Memory B cell (primary cell): ENCODE measurements at places on chromosomes 16 and 17.
A peak's percentile ranks its signal among the peaks of the same experiment; 100 is the strongest.

GRCh38 chr17:68627956-68628575, 26.9 kb upstream of the FAM20A start:
- no peak for DNase-seq

GRCh38 chr16:4557973-4558372, 1.8 kb downstream of the C16orf96 start:
- DNase-seq: no peak

- no peak for DNase-seq
These were observed 2.6 kb downstream of the CPD start for GRCh38 chr17:30381340-30381659.

DNA sequence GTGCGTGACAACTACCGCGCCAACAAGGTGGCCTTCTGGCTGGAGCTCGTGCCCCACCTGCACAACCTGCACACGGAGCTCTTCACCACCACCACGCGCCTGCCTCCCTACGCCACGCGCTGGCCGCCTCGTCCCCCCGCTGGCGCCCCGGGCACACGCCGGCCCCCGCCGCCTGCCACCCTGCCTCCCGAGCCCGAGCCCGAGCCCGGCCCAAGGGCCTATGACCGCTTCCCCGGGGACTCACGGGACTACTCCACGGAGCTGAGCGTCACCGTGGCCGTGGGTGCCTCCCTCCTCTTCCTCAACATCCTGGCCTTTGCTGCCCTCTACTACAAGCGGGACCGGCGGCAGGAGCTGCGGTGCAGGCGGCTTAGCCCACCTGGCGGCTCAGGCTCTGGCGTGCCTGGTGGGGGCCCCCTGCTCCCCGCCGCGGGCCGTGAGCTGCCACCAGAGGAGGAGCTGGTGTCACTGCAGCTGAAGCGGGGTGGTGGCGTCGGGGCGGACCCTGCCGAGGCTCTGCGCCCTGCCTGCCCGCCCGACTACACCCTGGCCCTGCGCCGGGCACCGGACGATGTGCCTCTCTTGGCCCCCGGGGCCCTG, 3.0 kb upstream of the SPEM1 start:
- no peak for DNase-seq

DNA sequence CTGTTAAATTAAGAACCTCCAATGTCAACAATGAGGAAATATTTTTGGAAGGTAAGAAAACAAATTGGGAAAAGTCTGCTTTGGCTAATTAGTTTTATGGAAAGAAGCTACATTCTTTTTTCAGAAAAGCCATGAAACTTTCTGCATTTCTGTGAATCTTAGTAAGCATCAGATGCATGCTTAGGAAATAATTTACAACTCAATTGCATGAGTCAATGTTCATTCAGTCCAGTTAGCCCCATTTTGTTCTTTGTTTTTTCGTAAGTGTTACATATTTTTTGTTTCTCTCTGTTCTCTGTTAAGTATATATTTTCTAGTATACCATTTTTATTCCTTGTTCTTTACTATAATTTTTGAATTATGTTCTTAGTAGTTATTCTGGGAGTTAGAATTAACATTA, 195.2 kb upstream of the KIF2B start:
- no peak for DNase-seq

- DNase-seq: no peak
These were observed 21.2 kb downstream of the CDC42EP4 start for GRCh38 chr17:73290399-73291259.

DNA sequence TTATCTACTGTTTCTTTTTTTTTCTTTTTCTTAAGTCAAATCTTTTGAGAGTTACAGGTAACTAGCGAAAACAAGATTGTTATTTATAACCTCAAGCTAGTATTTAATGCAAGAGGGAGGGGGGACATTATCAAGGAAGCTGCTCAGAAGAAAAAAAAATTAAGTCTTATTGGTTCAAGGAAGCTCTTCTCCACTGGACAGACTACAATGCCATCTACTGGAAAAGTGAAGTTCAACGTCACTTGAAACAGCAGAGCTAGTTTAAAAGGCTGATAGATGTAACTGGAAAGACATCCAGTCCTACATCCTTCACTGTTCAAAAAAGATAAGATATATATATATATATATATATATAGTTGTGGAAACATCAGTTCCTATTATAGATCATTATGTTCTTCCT, 418.0 kb upstream of the PSMD7 start:
- no peak for DNase-seq

GRCh38 chr17:77459018-77459755, 318.4 kb downstream of the SEC14L1 start:
- DNase-seq: no peak

GRCh38 chr16:20393801-20394577, 10.5 kb downstream of the PDILT start:
- no peak for DNase-seq

GRCh38 chr17:28040406-28040805, 2.1 kb upstream of the NLK start:
- DNase-seq: no peak

GRCh38 chr16:2142942-2143877, 5.2 kb upstream of the RAB26 start:
- DNase-seq: no peak

DNA sequence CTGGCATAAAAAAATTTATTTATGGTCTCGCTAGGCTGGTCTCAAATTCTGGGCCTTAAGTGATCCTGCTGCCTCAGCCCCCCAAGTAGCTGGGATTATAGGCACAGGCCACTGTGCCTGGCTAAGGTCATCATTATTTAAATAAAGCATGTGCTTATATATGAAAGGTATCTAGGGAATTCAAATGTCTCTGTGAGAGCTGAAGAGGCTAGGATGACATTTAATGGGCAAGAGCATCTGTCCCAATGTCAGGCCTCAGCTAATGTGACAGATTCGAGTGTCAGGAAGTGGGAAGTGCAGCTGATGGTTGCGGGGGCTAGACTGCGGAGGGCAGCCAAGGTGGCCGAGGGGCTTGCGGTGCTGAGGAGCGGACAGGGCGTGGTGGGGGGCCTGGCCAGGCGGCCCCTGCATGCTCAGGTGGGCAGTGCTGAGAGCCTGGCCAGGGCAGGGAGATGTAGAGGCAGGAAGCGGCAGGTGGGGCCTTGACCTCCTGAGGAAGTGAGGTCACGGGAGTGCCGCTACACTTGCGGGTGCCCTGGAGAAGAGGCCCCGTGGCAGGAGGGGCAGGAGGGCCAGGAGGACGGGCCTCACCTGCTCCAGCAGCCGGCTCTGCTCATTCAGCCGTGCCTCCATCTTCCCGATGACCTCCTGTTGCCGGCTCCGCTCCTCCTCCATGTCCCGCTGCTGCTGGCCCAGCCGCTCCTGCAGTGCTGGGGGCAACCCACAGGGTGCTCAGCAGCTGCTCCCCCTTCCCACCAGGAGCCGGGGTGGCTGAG, 12.6 kb upstream of the MRPL38 start:
- no peak for DNase-seq

DNA sequence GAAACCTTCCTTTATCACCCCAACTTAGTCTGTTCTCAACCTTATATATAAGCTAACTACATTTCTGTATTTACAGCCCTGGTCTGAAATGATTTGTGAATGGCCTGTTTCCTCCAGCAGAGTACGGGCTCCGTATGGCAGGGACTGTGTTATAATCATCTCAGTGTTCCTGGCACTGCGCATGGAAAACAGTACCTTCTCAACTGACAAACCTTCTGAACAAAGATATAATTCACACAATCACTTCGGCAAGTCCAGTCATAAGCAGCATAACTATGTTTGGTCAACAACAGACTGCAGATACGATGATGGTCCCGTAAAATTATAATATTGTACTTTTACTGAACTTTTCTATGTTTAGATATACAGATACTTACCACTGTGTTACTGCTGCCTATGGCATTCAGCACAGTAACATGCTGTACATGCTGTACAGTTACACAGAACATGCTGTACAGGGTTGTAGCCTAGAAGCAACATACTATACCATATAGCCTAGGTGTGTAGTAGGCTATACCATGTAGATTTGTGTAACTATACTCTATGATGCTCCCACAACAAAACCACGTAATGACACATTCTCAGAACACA, 30.0 kb downstream of the ANKFY1 start:
- no peak for DNase-seq

DNA sequence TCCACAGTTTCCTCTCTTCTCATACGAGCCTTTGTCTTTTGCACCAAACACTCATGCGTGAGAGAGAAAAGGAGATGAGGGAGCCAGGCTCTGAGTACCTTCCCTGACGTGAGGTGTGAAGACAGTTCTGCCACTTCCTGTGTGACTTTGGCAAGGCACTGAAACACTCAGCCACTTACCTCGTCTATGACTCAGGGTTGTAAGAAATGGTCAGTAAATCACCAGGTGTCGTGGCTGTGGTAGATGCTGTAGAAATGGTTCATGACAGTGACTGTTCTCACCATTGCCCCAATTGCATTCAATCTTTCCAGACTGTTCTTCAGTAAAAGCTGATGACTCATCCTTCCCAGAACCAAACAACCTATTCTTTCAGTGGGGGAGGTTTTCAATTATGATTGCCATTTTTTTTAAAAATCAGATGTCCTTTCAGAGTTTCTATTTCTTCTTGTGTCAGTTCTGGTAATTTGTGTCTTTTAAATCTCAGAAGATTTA, 49.2 kb upstream of the CBFA2T3 start:
- DNase-seq: no peak

- no peak for DNase-seq
These were observed 40.0 kb upstream of the CCR7 start for GRCh38 chr17:40605306-40605705.

GRCh38 chr16:67879936-67880335, 4.7 kb upstream of the NRN1L start:
- DNase-seq: no peak

GRCh38 chr17:50087246-50087911, 7.8 kb upstream of the PDK2 start:
- peak; percentile 82 for DNase-seq

DNA sequence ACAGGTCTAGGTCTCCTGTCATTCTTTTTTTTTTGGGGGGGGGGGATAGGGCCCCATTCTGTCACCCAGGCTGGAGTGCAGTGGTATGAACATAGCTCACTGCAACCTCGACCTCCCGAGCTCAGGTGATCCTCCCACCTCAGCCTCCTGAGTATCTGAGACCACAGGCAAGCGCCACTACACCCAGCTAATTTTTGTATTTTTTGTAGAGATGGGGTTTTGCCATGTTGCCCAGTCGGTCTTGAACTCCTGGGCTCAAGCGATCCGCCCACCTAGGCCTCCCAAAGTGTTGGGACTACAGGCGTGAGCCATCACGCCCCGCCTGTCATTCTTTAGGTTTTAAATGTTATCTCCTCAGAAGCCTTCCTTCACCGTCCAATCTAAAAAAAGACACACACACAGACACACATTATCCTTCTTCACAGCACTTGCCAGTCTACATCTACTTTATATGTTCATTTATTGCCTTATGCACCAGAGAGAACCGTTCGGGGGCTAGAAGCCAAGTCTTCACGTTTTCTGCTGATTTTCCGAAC, 694 bp downstream of the MRPL27 start:
- DNase-seq: no peak

DNA sequence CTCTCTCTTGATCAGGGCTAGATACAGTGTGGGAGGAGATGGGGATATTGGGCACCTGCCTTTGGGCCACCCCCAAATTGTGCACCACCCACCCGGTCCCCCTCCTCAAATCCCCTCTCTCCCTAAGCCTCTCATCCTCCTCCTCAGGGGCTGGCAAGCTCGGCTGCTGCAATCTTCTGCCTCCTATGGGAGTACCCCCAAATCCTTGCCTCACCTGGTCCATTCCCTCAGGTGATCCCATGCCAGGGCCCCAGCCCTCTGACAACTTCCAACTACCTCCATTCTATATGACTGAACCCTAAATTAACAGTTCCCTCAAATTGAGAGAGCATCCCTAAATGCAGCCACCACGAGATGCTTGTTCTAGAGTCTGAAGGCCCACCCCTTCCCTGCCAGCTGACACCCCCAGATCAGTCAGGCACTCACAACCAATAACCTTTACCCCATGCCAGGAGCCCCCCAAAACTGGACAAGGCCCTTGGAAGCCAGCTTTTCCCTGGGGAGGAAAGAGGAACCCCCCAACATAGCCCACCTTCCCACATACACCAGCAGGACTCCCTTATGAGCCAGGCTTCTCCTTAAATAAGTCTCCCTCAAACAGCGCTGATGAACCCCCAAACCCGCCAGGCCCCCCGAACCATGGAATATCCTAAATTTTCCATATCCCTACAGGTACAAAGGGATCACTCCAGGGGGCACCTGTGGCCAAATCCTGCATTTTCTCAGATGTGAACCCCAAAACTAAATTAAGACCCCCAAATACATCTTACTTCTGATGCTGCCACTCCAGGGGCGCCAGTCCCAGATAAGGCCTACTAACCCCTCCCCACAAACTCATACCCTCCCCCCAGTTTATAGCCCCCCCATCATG, 3.2 kb downstream of the DLG4 start:
- no peak for DNase-seq

DNA sequence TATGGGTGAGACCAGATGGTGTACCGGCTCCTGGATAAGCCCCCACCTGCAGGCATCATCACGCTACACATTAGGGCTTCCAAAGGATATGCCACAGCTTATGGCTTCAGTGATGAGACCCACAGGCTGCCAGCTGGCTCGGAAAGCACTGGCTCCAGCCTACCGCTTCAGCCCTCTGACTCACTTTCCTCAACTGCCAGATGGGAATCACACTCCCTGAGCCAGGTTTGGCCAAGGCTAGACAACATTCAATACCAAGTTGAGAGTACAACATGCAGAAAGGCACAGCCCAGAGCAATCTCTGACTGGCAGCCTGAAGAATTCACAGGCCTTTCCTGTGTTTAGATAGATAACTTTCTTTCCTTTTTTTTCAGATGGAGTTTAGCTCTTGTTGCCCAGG, 10.3 kb downstream of the CENPV start:
- DNase-seq: no peak

DNA sequence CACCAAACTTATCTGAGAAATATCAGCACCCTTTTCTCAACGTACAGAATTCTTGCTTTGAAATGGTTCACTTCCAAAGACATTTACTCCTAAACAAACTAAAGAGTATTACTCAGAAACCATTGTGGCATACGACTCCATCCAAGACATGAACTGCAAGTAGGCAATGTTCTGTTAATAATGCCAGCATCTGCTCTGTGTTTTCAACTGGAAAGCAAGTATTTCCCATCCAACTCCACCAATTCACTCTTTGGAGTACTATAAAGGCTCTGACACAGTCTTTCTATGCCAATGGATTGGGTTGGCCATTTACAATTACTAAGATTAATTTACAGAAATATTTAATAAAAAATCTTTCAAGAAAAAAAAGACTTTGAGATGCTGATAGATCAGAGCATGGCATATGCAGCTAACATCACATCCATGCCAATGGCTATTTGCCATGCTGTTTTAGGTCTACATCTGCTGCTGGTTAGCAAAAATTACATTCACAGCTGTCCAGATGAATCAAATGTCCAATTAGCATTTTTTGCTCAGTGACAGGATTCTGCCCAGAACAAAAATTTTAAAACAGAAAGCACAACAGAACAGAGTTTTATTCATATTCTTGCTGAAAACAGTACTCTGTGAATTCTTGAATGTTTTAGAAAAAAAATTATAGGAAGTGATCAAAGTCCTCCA, 65.9 kb upstream of the HLF start:
- no peak for DNase-seq

GRCh38 chr16:85395913-85396878, 216.9 kb upstream of the GSE1 start:
- no peak for DNase-seq
